HFFc6 (cell line): ENCODE measurements at places on chromosomes 12 and 14.

DNA sequence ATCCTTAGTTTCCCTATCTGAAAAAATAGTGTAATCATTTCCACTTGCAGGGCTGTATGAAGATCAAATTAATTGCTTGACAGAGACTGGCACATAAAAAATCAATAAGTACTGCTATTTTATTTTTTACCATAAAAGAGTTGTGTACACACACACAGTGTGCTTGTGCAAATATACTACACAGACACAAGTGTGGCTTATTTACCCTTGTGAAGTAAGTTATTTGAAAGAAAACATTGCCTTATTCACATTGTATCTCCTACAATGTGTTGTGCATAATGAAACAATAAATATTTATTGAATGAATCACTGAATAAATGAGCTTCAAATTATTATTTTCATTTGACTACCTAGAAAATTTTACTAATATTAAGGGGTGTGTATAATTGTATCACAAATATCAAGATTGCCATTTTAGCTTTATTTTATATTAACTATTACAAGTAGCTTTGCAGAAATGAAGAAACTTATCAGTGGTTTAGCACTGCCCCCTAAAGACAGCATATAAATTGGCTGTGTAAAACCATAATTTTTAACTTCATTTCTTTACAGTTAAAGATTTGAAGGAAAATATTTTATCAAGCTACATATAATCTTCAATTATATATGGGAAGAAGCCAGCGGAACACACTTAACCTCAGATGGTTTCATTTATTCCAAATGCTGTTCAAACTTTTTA lies 11.3 kb downstream of the GARIN6 start:
- no peak for DNase-seq

DNA sequence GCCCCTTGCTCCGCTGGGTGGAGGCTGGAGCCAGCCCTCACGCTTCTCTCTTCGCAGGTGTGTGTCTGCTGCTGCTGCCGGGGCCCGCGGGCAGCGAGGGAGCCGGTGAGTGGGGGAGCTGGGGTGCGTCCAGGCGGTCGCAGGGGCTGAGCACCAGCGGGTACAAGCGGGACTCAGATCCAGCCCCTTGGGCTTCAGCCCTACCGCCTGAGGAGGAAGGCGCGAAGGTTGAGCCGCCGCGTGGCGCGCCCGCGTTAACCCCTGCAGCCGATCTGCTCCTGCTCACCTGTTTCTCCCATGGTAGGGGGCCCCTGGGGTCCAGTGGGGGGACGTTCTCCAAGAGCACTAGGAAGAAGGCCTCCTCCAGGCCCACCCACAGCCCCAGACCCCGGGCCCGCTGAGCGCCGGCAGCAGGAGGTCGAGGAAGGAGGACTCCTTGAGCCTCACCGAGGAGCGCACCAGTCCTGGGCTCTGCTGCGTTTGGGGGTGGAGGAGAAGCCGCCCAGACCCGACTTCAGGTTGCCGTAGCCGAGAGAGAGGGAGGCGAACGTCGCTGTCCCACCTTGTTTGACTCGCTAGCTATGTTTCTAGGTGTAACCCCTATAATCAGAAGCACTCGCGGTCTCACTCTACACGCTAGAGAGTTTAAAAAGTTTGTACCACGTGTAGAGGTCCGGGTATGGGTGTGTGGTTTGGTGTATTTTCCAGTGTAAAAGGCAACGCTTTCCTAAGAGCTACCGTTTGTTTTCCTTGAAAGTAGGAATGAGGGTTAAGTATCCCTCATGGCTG lies 834 bp downstream of the COCH start:
- no peak for DNase-seq

- DNase-seq, result peak; percentile 10
These were observed 22.2 kb upstream of the ABCD4 start for GRCh38 chr14:74324931-74325361.

DNA sequence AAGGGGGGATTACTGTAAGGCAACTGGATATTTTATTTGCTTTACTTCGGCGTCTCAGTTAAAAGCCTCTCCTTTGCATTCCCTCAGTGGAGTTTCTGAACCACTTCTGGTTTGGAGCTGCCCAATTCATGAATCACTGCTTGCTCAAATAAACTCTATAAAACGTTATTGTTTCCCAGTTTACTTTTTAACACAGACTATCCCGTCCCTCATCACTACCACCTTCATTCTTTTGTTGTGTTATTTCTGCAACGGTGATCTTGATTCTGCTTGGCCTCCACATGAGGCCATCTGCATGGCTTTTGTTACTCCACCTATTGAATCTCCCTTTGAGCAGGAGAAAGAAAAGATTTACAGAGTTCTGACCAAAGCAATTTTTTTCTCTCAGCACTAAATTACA lies 104.0 kb upstream of the PLEKHA5 start:
- no peak for DNase-seq

DNA sequence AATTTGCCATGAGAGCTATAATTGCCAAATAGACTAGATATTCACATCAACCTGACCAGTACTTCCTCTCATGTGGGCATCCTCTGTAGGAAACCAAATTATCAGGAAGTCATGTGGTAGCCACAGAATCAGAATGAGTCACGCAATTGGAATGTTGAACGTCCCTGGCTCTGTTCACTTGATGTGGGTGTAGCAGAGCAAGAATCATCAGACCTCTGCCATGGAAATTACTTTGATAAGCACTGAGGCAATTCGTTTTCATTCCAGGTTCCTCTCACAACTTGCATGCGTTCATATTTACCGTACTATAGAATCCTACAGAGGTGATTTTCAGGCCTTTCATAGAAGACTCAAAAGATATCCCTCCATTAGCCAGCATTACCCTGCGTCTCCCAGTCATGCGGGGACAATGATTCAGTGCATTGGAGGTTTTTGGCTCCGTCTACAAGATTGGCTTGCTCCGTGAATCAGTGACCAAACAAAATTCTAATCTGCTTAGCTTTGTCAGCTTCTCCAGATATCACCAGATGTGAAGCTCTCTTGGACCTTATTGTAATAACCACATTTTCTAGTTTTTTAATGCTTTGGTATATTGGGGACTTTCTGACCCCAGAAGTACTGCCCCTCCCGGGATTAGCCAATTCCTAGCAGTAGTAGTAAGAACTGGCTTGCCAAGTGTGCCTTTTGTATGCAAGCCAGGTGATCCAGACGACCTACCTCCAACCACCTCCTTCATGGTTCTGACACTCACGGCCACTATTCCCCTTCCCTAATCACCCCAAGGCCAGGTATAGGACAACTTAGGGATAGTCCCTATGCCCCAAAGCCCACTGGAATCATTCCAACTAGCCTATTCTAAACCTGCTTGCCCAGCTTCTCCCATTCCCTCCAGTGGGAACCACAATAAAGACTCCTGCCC lies 133.4 kb downstream of the KICS2 start:
- peak; percentile 93 for DNase-seq
